ENCODE measurements at places on chromosomes 16 and 17.

- DNase-seq, result no peak
Measured at GRCh38 chr17:6069539-6070429, at the start of gene WSCD1. Gene WSCD1 (plus strand): TSS chr17:6070379. CDS start chr17:6080659, 10,280 bp downstream.

- DNase-seq, result no peak
Measured at GRCh38 chr16:84868829-84869472, 49.2 kb downstream of the CRISPLD2 start.

- DNase-seq, result no peak
Measured at GRCh38 chr16:12159672-12160071, 183.1 kb downstream of the SNX29 start.

DNA sequence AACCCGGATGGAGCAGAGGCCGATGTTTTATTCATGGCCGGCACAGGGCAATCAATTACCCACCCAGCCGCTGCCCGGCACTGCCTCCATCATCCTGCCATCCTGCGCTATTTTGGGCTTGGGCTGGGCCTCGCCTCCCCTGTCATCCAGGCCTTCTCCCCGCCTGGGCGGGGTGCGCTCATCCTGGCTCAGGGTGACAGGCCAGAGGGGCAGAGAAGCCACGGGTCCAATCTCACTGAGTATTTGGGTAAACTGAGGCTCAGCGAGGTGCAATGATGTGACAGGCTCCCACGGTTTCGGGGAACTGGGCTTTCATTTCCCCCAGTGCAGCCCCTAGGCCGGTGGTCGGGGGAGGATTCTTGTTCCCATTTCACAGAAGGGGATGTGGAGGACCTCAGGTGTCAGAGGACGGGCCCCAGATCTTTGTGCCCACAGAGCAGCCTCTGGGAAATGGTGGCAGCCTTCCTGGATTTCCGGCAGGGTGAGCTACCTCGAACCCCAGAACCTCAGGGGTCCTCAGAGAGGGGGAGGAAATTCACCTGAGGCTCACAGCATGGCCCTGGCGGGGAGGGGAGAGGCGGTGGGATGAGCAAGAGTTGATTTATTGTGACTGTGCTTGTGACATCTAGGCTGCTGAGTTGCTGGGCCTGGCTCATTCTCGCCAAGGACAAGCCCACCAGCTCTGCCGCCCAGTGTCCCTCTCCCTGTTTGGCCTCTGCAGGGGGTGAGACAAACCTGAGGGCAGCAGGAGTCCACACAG lies 23.8 kb upstream of the KCNJ12 start:
- no peak for DNase-seq

DNA sequence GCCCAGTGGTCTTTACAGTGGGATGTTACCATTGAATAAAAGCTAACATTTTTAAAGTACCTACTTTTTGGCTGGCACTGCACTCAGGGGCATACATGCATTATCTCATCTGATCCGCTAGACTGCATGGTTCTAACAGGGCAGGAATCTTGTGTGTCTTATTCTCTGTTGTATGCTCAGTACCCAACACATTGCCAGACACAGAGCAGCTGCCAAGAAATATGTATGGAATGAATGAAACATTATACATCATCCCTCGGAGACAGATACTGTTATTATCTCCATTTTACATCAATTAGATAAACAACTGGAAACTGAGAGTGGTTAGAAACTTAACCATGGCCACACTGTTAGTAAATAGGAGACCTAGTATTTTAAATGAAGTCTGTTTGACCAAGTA lies 74.1 kb upstream of the CDH11 start:
- DNase-seq, result peak; percentile 26

- no peak for DNase-seq
Measured at GRCh38 chr17:27559506-27560481, 71.2 kb upstream of the LGALS9 start.

DNA sequence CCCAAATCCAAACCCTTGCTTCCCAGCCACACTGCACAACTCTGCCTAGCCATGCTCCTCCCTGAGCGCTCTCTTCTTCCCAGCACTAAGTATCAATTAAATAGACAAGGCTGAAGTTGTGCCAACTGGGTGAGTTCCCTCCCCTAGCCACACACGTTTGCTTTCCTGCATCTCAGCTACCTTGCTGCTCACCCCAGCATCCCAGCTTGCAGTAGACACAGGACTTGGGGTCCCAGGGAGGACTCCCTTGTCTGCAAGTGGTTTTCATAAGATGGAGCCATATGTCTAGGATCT lies 4.9 kb downstream of the CCDC182 start:
- no peak for DNase-seq

- no peak for DNase-seq
Measured at GRCh38 chr16:64782484-64782883, 339.4 kb downstream of the CDH11 start.
